Stimulated activated CD4-positive, alpha-beta T cell treated with anti-CD3 and anti-CD28 coated beads, Interleukin-4, amount 100 ng/mL, for 24 hours (primary cell): ENCODE measurements at places on chromosomes 4 and X.

DNA sequence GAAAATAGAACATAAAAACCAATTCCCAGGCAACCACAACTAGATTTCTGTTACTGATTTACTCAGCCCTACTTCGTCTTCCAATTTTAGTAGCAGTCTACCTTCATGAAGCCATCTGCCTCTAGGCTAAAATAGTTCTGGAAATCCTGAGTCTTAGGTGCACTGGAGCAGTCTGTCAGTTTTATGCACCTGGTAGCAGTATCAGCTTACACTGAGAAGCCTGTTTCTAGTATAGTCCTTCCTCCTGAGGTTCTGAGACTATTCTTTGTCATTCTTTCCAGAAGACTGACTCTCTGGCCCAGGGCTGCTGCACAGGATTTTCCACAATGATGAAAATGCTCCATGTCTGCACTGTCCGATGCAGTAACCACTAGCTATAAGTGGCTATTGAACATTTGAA lies 16.9 kb upstream of the HPRT1 start:
- DNase-seq: no peak

DNA sequence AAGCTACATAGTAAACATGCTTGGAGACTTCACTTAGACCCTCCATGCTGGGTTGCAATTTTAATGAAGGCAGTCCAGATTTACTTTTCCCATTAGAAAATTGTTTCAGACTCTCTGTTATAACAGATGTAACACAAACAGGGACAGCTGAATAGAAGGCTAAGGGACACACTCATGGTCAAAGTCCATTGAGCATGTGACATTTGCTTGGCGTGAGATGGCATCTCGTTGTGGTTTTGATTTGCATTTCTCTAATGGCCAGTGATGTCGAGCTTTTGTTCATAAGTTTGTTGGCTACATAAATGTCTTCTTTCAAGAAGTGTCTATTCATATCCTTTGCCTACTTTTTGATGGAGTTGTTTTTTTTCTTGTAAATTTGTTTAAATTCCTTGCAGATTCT lies 358.2 kb upstream of the CLNK start:
- no peak for DNase-seq

DNA sequence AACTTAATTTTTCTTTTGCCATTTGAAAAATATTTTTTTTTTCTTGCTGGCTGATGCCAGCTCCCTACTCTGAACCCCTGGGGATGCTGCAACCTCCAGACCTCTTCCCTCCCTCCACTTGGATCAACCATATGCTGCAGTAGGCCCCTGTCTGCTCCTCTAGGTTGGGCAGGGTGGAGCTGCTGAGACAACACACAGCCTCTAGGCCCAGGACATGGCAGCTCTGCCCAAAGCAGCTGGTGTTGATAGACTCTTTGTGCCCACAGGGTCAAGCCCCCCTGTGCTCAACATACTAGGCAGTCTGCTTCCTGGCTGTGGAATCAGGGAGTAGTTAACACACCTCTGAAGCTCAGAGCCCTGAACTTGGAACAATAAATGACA lies 19.9 kb upstream of the CLNK start:
- no peak for DNase-seq

DNA sequence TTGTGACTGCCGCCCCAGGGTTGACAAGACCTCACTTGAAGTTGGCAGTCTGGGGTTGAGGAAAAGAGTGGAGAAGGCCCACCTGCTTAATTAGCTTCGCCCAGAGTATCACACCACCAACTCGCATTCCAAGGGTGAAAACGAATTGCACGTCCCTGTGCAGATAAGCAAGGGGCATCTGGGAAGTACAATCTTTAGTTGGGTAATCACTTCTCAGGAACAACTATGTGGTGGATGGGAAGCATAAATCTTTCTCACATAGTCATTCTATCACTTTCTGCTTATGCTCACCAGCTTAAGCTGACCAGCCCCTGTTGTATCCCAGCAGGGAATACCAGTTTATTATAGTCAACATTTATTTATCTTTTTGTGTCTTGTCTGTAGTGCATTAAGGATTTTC lies 14.3 kb downstream of the SPCS3 start:
- no peak for DNase-seq

DNA sequence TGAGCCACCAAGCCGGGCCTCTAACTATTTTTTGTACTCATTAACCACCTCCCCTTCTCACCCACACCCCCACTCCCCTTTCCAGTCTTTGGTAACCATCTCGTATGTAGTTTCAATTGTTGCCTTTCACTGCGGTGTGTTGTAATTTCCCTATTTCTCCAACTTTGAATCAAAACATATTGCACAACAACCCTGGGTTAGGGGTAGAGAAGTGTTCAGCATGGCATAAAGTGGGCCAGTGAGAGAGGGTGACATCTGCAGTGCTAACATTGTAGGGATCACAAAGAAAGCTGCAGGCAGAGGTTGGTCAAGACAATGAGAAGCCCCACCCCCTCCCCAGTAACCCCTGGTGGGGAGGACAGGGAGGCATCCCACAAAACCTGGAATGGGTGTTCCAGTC lies 92.7 kb downstream of the SPATA18 start:
- no peak for DNase-seq

GRCh38 chr4:182242787-182243186 lies 415 bp upstream of the TENM3 start:
- no peak for DNase-seq

GRCh38 chr4:156344397-156344796 lies 390.7 kb upstream of the CTSO start:
- no peak for DNase-seq

DNA sequence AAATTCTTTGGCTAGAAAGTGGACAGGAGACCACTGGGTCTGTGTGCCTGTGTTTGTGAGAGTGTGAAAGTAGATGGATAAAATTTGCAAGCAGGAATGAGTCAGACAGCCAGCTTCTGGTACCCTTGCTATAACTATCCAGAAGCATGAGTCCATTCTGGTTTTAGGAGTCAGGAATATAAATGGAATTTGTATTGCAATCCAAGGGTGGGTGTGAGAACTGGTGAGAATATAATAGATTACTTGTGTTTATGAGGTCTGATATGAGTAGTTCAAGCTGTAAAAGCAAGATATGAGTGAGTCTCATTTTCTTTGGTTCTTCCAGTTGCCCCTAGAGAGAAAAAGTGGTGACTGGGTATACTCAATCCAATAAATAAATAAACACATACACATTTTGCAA lies 212.7 kb upstream of the TAPT1 start:
- DNase-seq: no peak
